Activated T-helper 1 cell treated with Interleukin-2 at 50 U/mL for 16 hours (primary cell): ENCODE measurements at places on chromosomes 11 and 22.

GRCh38 chr11:56916587-56916986, 72.1 kb upstream of the OR5AK2 start:
- no peak for DNase-seq

DNA sequence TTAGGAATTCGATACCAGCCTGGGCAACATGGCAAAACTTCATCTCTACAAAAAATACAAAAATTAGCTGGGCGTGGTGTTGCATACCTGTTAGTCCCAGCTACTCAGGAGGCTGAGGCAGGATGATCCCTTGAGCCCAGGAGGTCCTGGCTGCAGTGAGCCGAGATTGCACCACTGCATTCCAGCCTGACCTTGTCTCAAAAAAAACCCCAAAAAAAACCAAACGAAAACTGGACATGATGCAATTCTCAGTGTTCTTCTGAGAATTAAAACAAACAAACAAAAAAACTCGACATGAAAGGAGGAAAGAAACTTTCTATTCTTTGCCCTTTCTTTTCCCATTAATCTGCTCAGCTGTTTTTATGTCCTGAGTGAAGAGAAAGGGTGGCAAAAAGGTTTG, 7.4 kb downstream of the MED17 start:
- DNase-seq = no peak

GRCh38 chr11:79285756-79286155, 155.1 kb downstream of the TENM4 start:
- no peak for DNase-seq

DNA sequence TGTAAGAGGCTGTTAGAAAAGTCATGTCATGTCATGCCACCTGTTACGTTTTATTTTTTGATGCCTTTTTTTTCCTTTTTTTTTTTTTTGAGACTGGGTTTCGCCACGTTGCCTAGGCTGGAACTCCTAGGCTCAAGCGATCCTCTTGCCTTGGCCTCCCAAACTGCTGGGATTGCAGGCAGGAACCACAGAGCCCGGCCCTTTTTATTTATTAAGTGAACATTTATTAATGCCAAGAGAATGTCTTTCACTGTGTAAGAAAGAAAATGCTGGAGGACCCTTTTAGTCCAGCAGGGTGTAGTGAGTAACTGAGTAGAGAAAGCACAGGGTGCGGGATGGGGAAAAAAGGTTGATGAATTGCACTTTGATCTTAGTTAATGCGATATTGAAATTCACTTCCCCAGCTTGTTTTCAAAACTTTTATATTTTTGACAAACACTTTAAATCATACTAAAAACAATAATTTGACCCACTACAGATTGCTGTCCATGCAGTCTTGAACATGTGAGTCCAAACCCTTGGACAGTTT, 2.3 kb upstream of the XBP1 start:
- DNase-seq = no peak

GRCh38 chr11:45109400-45109799, 37.0 kb upstream of the PRDM11 start:
- no peak for DNase-seq

DNA sequence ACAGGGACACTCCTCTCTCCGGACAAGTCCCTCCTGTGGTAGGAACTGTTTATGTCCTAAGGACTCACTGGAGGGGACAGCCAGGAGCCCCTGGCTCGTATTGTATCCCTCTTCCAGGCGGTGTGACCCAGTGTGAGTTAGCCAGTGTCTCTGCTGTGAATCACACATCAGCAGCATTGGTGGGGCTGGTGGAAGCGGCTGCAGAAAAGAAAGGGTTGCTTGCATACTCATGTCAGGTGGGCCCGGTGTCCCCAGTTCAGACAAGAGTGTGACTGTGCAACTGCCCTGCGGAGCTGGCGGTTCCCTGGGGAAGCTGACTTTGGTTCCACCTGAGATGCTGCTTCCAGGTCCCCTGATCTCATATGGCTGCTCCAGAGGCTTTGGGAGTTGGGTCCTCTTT, 99.4 kb downstream of the ZBTB16 start:
- DNase-seq = no peak

DNA sequence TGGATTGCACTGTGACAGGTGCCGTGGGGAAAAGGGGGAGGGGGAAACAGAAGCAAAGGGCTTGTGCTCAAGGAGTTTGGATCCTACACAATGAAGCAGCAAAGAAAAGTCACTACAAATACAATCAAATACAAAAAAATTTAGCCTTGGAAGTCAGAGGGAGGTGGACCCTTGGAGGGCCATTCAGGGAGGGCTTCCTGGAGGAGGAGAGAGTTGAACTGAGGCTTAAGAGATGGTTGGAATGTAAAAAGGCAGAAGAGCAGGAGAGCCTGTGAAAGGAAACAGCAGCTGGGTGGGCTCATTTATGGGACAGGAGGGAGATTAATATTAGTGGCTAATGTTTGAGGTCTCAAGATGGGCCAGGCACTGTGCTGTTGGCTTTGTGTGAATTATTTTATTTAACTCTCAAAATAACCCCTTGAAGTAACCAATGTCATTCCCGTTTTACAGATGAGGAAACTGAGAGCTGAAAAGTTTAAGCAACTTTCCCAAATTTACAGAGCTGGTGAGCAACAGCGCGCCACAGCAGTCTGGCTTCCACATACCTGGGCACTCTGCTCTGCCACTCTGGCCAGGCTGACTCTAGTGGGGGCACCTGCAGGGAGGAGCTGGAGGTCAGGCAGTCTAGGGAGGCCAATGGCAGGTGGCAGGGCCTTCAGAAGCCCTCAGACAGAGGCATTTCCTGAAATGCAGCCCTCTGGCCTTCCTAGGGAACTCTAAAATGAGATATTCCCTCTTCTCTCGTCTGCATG, 2.7 kb upstream of the CHST1 start:
- DNase-seq = no peak

DNA sequence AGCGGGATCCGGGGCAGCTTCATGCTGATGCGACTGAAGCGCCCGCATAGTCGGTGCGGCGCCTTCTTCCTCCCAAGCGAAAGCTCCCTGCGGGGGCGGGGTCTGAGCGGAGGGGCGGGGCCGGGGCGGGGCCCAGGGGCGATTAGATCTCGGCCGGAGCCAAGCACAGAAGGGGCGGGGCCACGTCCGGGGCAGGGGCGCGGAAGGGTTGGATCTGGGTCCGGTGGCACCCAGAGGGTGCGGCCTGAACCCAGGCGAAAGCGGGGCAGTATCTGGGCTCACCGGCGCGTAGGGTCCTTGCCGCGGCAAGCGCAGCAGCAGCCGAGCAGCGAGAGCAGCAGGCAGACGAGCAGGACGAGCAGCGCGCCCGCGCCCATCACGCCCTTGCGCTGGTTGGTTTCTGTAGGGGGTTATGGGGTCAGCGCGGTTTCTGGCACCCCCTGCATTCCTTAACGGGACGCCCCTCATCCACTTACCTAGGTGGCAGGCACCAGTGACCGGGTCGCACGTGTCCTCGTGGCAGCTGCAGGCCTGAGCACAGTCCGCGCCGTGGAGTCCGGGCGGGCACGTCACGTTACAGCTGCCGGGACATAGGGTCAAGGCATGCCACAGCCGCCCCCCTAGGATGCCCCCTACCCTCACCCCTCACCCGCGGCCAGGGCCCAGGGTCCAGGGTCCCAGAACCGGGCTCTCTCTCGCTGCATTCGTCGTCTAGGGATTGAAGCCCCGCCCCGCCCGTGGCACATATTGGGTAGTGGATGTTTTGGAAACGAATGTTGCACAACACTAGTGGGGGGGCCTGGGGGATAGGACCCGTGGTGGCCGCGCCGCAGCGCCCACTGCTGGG, 8.1 kb downstream of the SCARF2 start:
- peak; percentile 71 for DNase-seq

DNA sequence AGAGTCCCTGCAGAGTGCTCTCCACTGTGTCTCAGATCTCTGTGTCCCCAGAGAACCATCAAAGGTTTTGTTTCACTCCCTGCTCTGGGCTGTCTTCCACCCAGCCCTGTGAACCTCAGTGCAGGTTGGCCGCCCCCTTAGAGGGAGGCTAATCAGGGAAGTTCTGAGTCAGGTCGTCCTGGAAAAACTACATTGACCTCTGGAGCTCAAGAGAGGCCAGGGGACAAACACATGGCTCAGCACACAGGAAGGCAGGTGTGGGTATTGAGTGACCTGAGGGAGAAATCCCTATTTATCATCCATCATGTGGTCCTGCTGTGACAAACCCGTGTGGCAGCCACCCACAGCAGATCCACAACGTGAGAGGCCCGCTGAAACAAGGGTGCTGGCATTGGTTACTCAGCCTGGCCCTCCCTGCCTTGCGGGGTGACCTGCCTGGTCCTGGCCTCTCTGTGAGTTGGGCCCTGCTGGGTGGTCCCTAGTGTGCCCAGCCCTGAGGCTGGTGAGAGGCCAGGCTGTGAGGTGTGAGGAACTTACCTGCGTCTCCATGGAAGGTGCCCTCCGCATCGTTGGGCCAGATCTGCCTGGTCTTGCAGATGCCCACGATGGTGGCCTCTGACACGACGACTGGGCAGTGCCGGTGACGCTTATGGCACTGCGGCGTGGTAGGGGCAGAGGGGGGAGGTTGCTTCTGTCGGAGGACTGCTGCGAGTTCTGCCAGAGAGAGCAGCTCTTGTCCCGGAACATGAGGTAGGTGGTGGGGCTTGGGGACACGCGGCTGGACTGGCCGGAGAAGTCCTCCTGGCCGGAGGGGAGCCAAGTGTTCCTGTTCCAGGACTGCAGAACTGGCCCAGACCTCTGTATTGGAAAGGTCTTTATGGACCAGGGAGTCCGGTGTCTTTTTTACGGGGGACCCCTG, 669 bp upstream of the BCR start:
- no peak for DNase-seq

DNA sequence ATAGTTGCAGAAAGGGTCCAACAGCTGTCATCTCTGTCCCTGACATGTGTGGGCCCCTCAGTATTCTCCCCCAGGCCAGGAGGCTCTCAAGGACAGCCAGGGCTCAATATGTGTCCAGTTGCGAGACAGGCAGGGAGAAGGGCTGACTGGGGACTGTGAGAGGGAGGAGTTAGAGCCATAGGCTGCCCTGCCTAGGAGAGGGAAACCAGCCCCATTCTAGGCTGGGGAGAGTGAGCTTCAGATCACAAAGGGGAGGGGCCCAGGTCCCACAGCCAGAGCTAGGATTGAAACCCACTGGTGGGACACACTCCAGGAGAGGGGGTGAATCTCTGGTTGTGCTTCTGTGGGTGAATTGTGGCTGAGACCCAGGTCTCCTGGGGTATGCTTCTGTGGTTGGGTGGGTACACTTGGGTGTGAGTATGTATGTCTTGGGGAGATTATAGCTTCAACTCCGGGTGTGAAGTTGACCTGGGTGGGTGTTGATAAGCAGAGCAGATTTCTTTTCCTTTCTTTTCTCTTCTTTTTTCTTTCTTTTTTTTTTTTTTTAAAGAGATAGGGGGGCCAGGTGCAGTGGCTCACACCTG, 2.1 kb upstream of the CARNS1 start:
- DNase-seq = no peak

- DNase-seq = no peak
These were observed 36.4 kb upstream of the ACER3 start for GRCh38 chr11:76824083-76824939.

GRCh38 chr11:8681837-8682302, 595 bp downstream of the TRIM66 start:
- no peak for DNase-seq

GRCh38 chr11:11414996-11415395, 61.9 kb upstream of the CSNK2A3 start:
- DNase-seq = no peak

GRCh38 chr11:16262645-16262955, 93.7 kb downstream of the SOX6 start:
- DNase-seq = no peak

DNA sequence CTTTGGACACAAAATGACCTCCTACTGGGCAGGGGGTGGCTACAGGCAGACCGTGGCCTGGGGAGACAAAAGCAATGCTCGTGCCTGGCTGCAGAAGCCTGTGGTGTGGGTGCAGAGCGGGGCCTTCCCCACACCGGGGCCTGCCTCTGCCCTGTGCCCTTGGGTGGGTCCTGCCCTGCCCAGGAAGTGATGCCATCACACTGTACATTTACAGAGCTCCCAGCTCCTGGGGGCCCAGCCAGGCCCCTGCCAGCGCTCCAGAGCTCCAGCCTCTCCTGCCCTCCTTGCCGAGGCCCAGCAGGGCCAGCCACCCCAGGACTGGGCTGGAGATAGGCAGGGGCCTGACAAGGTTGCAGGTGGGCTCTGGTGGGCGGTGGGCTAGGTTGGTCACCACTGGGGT, 40.1 kb downstream of the MUC5B start:
- DNase-seq = no peak

DNA sequence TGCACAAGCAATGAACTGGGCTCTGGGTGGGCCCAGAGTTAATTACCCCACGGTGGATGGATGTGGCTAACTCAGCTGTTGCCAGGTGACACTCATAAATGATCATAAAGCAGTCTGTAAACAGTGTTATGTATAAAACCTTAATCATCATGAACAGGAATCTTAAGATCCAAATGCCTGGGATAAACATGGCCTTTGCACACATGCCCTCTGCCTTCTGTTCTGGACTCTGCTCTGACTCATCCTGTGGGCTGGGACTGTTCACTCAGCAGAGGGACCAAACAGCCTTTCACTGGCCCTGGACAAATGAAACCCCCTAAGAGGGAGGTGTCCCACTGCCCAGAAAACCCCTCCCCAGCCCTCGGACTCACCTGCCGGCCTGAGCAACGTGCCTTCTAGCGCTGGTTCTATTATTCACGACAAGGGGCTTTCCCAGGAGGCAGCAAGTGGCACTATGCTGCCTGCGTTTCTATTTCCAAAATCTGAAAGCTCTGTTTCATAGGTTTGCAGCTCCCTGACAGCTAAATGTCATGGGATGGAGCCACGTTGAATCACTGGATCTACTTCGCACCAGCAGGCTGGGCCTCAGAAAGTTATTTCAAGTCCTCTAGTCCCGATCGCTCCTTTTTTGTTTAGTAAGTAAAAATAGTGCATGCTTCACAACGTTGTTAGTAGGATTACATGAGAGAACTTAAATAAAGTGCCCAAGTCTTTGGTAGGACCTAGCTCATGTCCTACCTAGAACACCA, 53.0 kb downstream of the LARGE1 start:
- no peak for DNase-seq

DNA sequence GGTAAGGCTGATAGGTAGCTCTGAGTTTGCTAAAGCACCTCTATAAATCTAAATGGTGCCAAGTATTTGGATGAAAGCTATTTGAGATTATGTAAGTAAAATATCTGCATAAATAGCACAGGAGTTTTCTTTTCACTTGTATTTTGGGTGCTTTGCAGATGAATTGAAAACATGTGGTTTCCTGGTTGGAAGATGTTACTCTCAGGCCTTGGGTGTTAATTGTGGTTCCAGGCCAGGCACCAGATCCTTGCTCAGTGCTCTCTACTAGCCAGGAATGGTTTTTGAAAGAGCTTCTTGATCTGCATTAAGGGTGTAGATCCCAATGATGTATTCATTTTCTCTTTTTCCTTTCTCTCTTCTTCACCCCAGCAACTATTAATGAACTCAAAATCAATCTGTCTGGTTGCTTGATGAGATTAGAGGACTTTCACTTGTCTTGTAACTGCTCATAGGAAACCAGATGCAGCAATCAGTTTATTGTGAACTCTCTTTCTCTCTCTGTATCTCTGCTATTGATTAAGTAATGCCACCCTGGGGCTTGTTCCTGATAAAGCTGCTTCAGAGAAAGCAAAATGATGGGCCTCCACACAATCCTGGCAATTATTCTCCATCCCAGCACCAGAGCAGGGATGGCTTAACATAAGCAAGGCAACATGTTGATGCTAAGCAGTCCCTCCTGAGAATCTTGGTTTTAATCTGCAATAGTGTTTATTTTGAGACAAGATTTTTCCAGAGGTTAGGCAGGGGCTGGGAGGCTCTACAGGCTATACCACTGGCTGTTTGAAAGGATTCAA, 147.0 kb upstream of the NTM start:
- no peak for DNase-seq
